Neural crest cell (in vitro differentiated cells): ENCODE measurements at places on chromosomes 3 and 15. TPM values are rescaled to one million over a fixed set of nuclear protein-coding genes. Genes with fewer than 3 reads are reported as not detected.

MEX3B gene
- 49.5 and 51.7 TPM in 2 replicates for total RNA-seq

SORD gene
- 54.8 and 58.2 TPM in 2 replicates for total RNA-seq

CHL1 gene
- total RNA-seq, result 0.14 and 0.44 TPM in 2 replicates

ZBED2 gene
- not detected in 2 replicates for total RNA-seq

HDAC11 gene
- 12.6 and 14.0 TPM in 2 replicates for total RNA-seq

MEGF11 gene
- total RNA-seq, result 0.49 and 1.0 TPM in 2 replicates

FHIT gene
- 4.7 and 5.2 TPM in 2 replicates for total RNA-seq

MKRN3 gene
- total RNA-seq, result 3.0 and 3.8 TPM in 2 replicates

GATA2 gene
- 0.30 and 0.52 TPM in 2 replicates for total RNA-seq

DGKG gene
- total RNA-seq, result 0.18 TPM in 1 of 2 replicates, not detected in the other

STAB1 gene
- 0.11 and 0.16 TPM in 2 replicates for total RNA-seq

GRCh38 chr15:67396114-67396513 is 124.8 kb upstream of the C15orf61 start:
- no peaks in the 10 kb centered on the region for H3K27me3 ChIP-seq
- no peaks in the 10 kb centered on the region for H3K36me3 ChIP-seq
- no peak overlapping the region for H3K27ac ChIP-seq
- peaks cover 7% of the 10 kb centered on the region for H3K4me1 ChIP-seq
- no peak for DNase-seq

DNA sequence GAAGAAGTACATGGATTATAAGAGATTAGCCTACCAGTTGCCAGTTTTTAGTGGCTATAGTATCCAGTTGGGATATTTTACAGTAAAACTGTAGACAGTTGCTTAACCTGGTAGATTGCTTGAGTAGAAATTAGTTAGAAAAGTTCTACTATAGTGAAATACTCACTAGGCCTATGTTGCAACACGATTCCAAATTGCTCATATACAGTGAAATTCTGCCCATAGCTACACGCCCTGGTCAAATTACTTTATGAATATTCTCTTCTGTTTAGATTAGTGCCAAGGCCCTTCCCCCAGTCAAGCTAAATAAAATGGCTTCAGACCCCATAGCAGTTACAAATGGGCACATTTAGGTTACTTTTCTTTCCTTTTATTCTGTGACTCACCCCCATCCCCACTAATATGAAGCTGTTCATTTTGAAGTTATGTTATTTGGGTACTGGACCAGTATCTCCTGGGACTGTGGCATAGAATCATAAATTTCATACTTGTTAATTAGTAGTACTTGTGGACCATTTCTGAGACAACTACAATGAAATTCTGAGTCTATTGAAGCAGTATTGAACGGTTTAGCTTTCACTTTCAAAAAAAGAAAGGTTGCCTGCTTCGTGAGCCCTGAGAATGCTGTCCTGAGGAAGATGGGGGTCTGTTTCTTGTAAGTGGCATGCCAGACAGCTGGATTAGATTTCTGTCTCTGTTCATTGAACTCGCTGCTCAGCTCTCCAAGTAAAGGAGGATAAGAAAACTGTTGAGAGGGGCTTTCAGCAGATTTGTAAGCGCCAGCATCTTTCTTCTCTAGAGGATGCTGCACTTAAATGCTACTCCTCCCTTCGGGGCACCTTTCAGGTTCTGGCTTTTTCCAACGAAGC is 65.8 kb upstream of the CFAP20DC start:
- DNase-seq, result no peak
- no peaks in the 10 kb centered on the region for H3K36me3 ChIP-seq
- no peak overlapping the region for H3K4me3 ChIP-seq
- H3K27me3 ChIP-seq, result no peaks in the 10 kb centered on the region
- H3K27ac ChIP-seq, result no peak overlapping the region

GRCh38 chr3:171000281-171000680 is 26.2 kb downstream of the SLC2A2 start:
- no peak for DNase-seq
- H3K4me3 ChIP-seq, result no peak overlapping the region
- H3K4me1 ChIP-seq, result peaks cover 13% of the 10 kb centered on the region
- H3K36me3 ChIP-seq, result no peaks in the 10 kb centered on the region
- no peak overlapping the region for H3K27ac ChIP-seq

DNA sequence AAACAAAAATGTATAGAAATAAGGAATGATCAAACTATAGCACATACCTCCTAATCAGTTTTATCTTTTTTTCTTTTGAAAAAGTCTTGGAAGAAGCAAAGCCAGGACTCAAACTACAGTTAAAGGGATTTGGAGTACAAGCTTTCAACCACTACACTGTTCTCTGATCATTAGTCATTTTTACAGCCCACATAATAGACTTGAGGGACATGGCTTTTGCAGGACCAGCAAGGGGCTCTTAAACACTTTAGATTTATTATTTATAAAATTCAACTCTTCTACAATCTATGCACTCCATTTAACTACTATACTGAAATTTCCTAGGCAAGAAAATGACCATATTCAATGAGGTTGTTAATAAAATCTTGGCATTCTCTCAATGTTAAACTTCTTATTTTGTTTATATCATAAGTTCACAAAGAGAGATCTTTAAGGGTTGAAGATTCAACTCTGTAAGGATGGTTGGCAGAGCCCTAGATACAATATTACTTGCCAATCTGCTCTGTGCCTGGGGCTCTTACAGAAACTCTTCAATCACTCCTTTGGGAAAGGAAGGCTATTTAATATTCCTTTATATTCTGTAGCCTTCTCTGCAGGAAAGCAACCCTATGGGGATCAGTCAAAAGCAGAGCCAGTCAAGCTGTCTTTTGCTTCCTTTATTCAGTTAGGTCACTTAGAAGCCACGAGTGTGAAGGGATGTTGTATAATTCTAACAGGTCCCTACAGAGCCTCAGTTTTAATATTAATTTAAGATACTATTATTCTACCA is 557.7 kb upstream of the SGO1 start:
- H3K27ac ChIP-seq, result no peak overlapping the region
- no peak for DNase-seq
- H3K4me1 ChIP-seq, result peaks cover 9% of the 10 kb centered on the region
- H3K36me3 ChIP-seq, result no peaks in the 10 kb centered on the region
- H3K27me3 ChIP-seq, result no peaks in the 10 kb centered on the region

DNA sequence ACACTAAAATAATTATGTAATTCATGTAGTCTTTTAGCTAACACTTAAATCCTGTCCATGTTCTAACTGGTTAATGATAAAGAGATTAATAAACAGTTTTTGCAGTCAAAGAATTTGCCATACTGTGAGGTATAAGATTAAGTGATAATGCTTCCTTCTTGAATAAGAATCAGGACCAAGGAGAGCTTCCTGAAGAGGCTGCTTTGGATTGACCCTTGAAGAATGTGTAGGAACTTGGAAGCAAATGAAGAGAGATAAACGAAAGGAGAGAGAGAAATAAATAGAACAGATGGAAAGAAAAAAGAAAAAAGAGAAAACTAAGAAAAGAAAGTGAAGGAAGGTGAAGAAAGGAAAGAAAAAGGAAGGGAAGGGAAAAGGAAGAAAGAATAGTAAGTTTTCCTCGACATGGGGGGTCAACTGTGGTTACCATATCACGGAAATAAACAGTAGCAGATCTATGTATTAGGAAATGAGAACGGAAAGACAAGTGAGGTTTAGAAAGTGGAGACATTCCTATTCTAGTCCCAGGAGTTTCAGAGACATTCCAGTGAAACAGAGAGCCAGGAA is 539.8 kb downstream of the FGF12 start:
- no peak overlapping the region for H3K27ac ChIP-seq
- no peaks in the 10 kb centered on the region for H3K27me3 ChIP-seq
- H3K4me3 ChIP-seq, result no peak overlapping the region

DNA sequence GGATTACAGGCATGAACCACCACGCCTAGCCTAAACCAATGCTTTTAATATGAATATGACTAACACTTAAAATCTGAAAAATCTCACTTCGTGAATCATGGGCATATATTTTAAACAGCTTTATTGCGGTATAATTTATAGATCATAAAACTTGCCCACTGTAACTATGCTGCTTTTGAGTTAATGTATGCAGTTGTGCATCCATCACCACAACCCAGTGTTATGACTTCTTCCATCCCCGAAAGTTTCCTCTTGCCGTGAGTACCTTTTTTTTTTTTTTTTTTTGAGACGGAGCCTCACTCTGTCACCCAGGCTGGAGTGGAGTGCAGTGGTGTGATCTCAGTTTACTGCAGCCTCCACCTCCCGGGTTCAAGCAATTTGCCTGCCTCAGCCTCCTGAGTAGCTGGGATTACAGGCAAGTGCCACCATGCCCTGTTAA is 7.1 kb downstream of the KAT2B start:
- peaks cover 5% of the 10 kb centered on the region for H3K4me1 ChIP-seq
- no peaks in the 10 kb centered on the region for H3K36me3 ChIP-seq
- DNase-seq, result no peak
- H3K27me3 ChIP-seq, result no peaks in the 10 kb centered on the region
- H3K27ac ChIP-seq, result no peak overlapping the region

DNA sequence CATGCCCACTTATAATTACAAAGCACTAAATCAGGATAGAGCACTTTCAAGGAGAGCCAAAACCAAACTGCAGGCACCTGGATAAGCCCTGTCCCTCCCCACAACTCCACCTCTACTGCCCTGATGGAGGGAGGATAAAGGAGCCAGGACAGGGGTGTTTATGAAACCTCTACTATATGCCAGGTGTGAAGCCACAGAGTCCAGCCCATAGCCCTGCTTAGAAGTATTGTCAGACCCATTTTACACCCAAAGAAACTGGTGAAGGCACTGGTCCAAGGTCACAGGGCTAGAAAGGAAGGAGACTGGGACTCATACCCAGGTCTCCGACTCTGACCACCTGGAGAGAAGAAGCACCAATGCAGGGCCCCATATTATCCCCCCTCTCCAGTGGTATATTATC is 48.7 kb downstream of the SH3BP5 start:
- no peak overlapping the region for H3K4me3 ChIP-seq
- no peaks in the 10 kb centered on the region for H3K4me1 ChIP-seq
- no peak for DNase-seq
- no peak overlapping the region for H3K27ac ChIP-seq

DNA sequence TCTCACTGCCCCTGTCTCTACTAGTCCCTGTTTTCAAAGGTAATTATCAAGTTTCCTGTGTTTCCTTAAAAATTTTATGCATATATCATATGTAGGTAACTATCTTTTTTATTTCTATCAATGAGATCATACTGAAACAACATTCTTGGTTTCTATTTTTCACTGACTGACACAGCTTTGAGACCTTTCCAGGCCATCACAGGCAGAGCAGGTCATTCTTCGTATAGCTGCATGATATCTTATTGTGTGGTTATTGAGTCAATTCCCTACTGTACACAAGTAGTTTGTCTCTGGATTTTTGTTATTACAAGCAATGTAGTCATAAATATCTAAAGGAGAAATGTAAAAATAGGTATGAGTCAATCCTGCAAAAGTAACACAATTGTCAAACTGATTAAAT is 169.6 kb downstream of the CFAP20DC start:
- no peak overlapping the region for H3K27ac ChIP-seq
- no peaks in the 10 kb centered on the region for H3K36me3 ChIP-seq
- no peaks in the 10 kb centered on the region for H3K4me1 ChIP-seq
- H3K4me3 ChIP-seq, result no peak overlapping the region

GRCh38 chr15:68352401-68353062 is 75.0 kb downstream of the FEM1B start:
- no peak overlapping the region for H3K4me3 ChIP-seq
- H3K27me3 ChIP-seq, result no peaks in the 10 kb centered on the region
- H3K36me3 ChIP-seq, result no peaks in the 10 kb centered on the region
- peak overlapping the region; percentile 81 for H3K27ac ChIP-seq
- H3K4me1 ChIP-seq, result peaks cover 9% of the 10 kb centered on the region

DNA sequence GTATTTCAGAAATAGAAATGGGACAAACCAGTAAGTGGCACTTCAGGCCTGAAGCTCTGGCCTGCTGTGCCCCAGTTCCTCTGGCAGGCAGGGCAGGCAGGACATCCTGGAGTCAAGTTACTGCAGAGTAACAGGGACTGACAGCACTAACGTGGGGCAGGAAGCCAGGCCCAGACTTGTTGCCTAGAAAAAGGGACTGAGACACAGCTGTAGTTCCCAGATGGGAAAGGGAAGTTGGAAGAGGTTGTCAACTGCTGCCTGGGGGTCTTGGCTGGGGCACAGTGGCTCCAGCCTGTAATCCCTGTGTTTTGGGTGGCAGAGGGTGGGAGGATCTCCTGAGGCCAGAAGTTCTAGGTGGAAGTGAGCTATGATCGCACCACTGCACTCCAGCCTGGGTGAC is 171.9 kb downstream of the FMN1 start:
- DNase-seq, result no peak
- no peaks in the 10 kb centered on the region for H3K36me3 ChIP-seq
- H3K4me3 ChIP-seq, result no peak overlapping the region
- H3K4me1 ChIP-seq, result peaks cover 7% of the 10 kb centered on the region
- no peaks in the 10 kb centered on the region for H3K27me3 ChIP-seq

- H3K4me3 ChIP-seq, result no peak overlapping the region
- DNase-seq, result no peak
- H3K27ac ChIP-seq, result no peak overlapping the region
- H3K27me3 ChIP-seq, result peaks cover 37% of the 10 kb centered on the region
Measured at GRCh38 chr15:70379134-70379533, 281.4 kb upstream of the TLE3 start.

GRCh38 chr3:194732617-194733016 is 46.9 kb downstream of the FAM43A start:
- no peak overlapping the region for H3K4me3 ChIP-seq
- H3K27me3 ChIP-seq, result peaks cover 49% of the 10 kb centered on the region
- H3K27ac ChIP-seq, result no peak overlapping the region
- H3K4me1 ChIP-seq, result peaks cover 13% of the 10 kb centered on the region
- no peaks in the 10 kb centered on the region for H3K36me3 ChIP-seq

DNA sequence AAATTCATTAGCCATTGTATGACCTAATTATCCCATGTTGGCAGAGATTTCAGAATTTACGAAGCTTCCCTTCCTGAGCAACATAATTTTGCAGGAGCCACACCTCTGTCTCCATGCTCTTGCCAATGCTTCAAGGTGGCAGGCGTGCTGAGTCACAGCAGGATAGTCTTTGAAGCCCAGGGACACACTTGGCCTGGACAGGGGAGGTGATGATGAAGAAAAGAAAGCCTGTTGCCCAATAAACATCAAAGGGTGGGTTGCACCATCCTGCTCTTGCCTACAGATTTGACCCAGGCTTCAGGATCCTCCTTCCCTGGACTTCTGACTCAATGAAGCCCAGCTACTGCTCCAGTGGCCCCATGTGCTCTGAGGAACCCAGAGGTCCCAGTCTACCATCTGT is 117.1 kb downstream of the MINAR1 start:
- H3K4me1 ChIP-seq, result no peaks in the 10 kb centered on the region
- H3K36me3 ChIP-seq, result no peaks in the 10 kb centered on the region
- H3K27ac ChIP-seq, result no peak overlapping the region
- H3K27me3 ChIP-seq, result no peaks in the 10 kb centered on the region

DNA sequence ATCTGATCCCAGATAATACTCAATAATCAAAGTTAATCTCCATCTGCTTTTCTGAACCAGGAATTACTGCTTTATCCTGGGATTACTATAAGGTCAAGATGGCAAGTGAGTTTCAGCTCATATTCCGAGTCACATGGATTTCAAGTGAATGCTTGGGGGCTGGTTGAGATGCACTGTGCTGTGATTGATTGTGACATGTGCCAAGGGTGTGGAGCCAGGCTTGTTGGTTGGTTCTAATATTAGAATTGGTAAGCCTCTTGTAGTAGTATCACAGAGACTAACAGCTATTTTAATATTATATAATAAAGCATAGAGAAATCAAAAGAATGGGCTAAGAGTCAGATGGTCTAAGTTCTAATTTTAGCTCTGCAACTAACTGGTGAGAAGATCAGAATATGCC is 74.2 kb upstream of the ICE2 start:
- no peak for DNase-seq
- no peaks in the 10 kb centered on the region for H3K27me3 ChIP-seq
- no peak overlapping the region for H3K27ac ChIP-seq
- no peak overlapping the region for H3K4me3 ChIP-seq
- H3K4me1 ChIP-seq, result no peaks in the 10 kb centered on the region

- DNase-seq, result no peak
- peaks cover 9% of the 10 kb centered on the region for H3K4me1 ChIP-seq
- no peaks in the 10 kb centered on the region for H3K27me3 ChIP-seq
- no peak overlapping the region for H3K27ac ChIP-seq
- no peaks in the 10 kb centered on the region for H3K36me3 ChIP-seq
- no peak overlapping the region for H3K4me3 ChIP-seq
Measured at GRCh38 chr3:69853027-69853426, 113.8 kb downstream of the MITF start.
